Kidney (tissue), 22 donors: ENCODE measurements at places on chromosomes 3 and 15. TPM values are rescaled to one million over a fixed set of nuclear protein-coding genes. Genes with fewer than 3 reads are reported as not detected.
A peak's percentile ranks its signal among the peaks of the same experiment; 100 is the strongest.

Gene TRIM69
- 41.2 TPM for polyA plus RNA-seq

Gene CSPG5
- 0.67 TPM for polyA plus RNA-seq

Gene TRPC1
- 3.2 TPM for polyA plus RNA-seq

Gene FGD5
- 18.7 TPM for polyA plus RNA-seq

Gene CLRN1
- polyA plus RNA-seq = not detected

Gene NAA50
- polyA plus RNA-seq = 45.4 TPM

Gene DNAH12
- not detected for polyA plus RNA-seq

Gene CHP1
- 85.5 TPM for polyA plus RNA-seq

Gene ANKUB1
- polyA plus RNA-seq = not detected

DNA sequence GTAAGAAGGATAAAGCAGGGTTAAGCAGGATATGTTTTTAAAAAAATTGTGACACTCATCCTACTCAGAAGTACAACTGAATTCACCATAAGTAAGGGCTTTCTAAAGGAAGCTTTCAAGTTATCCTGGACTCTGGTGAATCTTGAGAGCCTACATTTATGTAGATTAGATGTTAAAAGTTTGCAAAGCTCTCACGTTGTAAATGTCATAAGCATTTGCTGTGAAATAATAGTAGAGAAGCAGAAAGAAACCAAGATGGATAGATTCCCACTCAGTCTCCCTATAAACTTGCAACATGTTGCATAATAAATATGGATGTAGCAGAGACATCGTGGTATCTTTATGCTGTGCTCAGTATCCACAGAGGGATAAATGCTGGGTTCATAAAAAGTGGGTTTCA, 77.0 kb downstream of the LRRC3B start:
- no peak for DNase-seq

DNA sequence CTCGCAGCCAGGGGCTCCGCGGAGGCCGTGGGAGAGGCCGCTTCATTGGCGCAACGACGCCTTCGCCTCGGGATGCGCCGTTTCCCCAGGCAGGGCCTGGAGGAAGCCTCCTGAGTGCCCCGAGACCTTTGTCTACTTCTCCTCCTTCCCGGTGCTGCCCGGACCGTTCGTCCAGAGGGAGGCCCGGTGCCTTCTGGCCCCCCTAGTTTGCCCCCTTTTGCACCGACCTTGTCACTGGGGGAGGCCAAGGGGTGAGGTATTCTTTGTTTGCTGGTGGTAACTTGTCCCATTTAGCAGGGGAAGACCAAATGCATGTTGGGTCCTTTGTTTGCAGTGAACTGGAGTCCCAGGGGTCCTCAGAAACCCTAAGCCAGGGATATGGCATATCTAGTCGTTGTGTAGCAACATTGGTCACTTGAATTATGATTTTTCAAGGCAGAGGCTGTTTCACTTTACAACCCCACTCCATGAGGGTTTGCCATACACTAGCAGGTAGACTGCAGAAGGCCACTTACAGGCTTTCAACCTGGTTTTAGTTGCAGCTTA, 615 bp downstream of the DHX30 start:
- no peak for DNase-seq

DNA sequence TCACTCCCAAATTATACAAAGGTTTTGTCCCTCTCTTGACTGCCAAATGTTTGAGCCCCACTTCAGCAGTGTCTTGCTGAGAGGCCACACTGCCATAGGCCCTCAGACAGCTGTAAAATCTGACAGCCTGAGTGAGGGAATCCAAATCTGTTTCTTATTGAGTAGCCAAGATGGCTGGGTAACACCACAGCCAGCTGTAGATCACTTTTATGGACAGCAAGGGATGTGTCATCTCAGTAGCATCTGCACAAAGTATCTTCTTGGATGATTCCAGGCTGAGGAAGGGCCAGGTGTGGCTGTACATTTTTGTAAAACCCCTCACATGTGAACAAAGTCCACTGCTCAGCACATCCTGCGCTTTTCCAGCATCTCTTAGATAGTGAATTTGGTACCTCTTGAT, 237.0 kb upstream of the LRTM1 start:
- no peak for DNase-seq

DNA sequence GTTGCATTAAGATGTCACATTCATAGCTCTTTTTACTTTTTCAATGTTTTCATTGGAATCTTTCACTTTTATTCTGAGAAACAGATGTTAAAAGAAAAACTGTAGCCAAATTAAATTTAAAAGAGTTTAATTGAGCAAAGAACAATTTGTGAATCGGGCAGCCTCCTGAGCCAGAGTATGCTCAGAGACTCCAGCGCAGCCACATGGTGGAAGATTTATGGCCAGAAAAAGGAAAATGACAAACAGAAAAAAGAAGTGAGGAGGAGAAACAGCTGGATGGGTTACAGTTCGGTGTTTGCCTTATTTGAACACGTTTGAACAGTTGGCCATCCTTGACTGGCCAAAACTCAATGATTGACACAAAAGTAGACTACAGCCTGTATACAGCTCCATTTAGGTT, 33.8 kb upstream of the RAB11A start:
- no peak for DNase-seq

- DNase-seq = no peak
Observed at GRCh38 chr3:29354894-29355293, 74.0 kb downstream of the RBMS3 start.

DNA sequence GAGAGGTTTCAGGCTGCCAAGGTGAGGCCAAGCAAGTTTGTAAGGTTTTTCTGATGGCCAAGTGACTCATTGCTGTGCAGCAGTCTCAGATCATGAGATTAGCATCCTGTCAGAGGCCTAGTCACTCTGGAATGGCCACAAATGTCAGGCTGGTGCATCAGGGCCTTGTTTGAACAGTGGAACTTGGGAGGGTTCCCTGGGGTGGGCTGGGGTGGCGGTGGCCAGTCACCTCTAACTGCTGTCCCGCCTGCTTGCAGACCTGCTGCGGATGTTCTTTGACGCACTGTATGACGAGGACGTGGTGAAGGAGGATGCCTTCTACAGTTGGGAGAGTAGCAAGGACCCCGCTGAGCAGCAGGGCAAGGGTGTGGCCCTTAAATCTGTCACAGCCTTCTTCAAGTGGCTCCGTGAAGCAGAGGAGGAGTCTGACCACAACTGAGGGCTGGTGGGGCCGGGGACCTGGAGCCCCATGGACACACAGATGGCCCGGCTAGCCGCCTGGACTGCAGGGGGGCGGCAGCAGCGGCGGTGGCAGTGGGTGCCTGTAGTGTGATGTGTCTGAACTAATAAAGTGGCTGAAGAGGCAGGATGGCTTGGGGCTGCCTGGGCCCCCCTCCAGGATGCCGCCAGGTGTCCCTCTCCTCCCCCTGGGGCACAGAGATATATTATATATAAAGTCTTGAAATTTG, 2.8 kb upstream of the FAM131A start:
- no peak for DNase-seq

GRCh38 chr3:23422517-23422851, 219.4 kb downstream of the UBE2E2 start:
- no peak for DNase-seq

DNA sequence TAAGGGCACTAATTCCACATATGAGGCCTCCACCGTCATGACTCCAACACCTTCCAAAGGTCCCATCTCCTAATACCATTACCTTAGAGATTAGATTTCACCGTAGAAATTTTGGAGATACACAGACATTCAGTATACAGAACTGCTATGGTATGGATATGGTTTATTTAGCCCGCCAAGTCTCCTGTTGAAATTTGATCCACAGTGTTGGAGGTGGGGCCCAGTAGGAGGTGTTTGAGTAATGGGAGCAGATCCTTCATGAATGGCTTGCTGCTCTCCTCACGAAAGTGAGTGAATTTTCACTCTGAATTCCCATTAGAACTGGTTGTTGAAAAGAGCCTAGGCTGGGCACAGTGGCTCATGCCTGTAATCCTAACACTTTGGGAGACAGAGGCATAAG, 7.4 kb downstream of the MKRN3 start:
- no peak for DNase-seq

DNA sequence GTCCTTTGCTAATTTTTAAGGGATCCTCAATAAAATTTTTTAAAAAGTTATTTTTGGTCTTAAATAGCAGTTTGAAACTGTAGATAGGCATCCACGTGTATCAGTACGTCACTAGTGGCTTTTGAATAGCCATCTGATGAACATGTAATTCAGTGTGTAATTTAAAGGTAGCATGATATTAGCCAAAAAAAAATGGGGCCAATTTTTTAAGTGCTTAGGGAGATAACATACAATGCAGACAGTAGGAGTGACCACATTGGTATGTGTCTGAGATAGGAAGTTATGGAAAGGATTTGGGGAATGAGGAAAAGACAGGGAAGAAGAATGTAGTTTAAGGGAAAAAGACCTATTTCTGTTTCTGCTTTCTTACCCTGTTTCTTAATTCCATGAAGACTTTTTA, 2.5 kb downstream of the AP4E1 start:
- DNase-seq = no peak

DNA sequence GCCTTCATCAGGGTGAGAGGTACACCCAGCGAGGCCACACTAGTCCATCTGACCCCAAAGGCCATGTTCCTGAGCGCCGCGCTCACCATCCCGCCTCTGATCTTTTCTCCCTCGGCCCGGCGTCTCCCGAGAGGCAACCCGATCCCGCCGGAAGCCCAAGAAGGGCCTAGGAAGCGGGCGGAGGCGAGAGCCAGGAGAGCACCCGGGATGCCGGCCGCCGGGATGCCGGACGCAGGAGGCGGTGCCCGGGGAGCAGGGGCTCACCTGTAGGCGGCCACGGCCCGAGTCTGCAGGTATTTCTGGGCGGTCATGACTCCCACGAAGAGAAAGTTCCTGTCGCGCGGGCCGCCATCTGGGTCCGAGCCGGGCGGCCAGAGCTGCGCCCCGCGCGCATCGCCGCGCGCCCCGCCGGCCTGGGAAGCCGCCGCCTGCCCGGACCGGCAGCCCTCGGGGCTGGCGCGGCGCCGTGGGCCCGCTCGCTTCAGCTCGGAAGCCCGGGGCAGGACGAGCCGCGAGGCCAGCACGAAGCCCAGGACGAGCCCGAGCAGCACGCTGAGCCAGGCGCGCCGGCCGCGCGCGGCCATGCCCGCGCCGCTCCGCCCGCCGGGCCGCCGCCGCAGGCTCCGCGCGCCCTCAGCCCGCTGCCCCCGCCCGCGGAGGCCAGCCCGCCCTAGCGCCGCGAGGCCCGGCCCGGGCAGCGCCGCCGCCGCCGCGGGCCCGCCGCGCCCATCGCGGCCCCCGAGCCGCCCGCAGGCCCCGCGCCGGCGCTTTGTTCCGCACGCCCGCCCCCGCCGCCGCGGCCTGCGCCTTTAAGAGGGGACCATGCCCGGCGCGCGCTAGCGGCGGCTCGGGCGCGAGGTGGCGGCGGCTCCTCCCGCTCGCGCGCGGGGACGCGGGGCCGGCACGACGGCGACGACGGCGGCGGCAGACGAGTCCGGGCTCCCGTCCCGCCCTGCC, 697 bp downstream of the CHSY1 start:
- peak; percentile 50 for DNase-seq

DNA sequence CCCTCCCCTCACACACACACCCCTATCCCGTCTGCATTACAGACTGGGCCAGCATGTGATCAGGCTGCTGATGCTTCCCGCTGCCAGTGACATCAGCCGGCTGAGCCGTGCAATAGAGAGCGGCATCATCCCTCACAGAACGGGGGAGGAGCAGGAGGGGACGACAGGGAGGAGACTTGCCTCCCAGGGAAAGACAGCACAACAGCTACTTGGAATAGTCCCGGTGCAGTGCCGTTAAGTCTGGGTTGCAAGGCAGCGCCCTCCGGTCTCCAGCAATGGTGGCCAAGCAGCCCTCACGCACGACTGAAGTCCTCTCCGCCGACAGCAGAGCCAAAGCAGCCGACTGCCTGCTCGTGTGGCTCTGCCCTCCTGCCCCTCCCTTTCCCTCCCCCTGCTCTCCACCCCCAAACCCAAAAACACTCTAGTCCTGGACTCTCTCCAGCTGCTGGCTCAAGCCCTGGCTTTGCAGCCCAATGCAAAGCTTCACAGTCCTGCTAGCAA, 31.5 kb upstream of the RPS17 start:
- DNase-seq = peak; percentile 74

- peak; percentile 13 for DNase-seq
Observed at GRCh38 chr3:50815844-50816243, 141.1 kb downstream of the DOCK3 start.

DNA sequence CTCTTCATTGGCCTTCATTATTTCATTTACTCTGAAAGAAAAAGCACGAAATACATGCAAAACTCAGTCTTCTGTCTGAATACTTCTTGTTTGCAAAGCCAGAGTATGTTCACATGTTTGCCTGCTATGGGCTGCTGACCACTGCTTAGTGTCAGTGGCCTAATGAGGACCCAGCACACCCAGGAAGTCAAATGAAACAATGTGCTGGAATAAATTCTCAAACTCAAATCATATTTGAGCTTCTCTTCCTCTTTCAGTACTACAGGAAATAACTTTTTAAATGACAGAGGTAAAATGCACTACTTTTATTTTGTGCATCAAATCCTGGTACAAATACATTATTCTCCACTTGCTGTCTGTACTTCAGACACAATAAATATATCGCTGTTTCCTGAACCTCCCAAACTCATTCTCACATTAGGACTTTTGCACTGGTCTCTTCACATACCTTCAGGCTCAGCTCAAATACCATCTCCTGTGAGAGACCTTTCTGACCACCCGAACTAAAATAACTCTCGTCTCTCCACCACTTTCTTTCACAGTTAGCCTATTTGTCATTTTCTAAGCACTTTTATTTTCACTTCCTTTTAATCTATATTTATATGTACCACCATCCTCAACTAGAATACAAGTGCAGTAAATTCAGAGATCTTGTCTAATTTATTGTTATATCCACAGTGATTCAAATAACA, 176.8 kb downstream of the TUSC7 start:
- DNase-seq = no peak

GRCh38 chr3:10817506-10817905, 1.5 kb downstream of the SLC6A11 start:
- DNase-seq = peak; percentile 0

DNA sequence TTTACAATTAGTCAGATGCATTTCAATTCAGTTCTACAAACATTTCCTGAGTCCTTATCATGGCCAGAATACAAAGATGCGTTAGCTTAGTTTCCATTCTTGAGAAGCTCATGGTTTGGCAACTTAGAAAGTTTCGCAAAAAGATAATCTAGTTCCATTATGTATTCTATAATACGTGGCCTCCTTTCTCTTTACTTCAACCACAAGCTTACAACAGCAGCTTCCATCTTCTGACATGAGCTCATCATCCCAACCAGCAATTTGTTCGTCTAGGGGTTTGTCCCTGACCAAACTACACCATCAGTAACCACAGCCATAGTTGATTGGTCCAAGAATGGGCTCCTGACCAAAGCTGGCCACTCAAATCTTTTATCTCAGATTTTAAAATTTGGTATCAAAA, 267.6 kb upstream of the TBC1D5 start:
- no peak for DNase-seq

DNA sequence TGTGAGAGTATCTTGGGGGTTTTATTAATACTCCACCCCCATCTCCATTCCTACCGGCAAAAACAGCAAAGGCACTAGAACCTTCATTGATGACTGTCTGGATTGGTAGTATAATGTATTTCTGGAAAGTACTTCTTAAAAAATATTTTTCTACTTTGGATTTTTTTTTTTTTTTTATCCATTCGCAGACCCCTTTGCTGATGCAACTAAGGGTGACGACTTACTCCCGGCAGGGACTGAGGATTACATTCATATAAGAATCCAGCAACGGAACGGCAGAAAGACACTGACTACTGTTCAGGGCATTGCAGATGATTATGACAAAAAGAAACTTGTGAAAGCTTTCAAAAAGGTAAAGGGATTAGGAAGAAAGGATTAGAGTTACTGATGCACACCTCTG, 1.2 kb downstream of the EIF1B start:
- DNase-seq = no peak

GRCh38 chr3:73385568-73385967, 239.2 kb downstream of the PDZRN3 start:
- no peak for DNase-seq
